ENCODE measurements at places on chromosomes 12 and 14.

DNA sequence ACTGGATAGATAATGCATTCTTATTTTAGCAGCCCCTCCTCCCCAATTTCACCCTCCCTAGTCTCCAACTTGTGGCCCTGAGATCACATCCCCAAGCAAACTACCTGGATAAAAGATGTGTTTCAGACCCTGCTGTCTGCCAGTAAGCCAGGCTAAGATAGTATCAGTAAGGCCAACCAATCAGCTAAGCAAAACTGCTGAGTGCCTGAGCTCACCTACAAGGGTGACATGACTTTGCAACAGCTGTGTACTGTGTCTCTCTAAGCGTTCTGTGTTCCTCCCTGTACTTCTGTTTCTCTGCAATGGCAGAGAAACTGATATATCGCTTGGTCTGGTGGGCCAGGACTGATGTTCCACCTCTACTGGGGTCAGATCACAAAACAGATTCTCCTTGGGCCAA, 224.9 kb downstream of the BTG1 start:
- DNase-seq: no peak

DNA sequence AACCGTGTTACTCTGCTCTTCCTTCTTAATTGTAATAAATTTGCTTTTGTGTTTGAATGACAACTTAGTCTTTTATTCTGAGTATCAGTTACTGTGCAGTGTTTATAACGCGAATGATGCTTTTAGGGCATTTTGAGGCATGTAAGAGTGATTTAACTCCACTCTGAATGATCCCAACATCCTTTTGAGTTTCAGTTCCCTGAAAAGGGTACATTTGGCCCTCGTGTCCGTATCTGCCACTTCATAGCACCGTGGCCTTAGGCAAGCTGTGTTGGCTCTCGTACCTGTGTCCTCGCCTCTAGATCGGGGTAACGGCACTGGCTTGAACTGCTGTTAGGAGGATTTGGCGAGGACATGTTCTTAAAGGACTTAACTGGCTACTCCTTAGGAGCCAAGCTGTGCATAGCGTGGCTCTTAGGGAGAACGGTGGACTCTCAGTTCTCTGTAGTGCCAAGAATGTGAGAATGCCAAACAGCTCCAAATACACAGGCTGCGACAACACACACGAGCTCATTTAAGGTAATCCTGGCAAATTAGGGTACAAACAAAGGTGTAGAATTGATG, 92.0 kb downstream of the PPP2R5C start:
- DNase-seq: no peak

DNA sequence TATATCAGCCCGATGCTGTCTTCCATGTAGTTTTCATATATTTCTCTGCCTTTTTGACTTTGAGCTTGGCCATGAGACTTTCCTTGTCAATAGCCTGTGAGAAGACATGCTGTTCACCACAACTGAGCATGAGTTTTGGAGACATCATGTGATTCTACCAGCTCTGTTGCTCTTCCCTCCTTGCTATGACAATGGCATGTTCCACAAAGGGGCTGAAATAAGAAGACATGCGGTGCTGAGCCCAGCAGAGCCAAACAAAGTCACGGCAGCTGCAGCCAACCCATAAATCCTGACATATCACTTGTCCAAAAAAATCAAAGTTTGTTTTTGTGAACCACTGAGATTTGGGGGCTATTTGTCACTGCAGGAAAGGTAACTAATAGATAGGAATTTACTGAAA, 343.4 kb upstream of the KITLG start:
- no peak for DNase-seq

DNA sequence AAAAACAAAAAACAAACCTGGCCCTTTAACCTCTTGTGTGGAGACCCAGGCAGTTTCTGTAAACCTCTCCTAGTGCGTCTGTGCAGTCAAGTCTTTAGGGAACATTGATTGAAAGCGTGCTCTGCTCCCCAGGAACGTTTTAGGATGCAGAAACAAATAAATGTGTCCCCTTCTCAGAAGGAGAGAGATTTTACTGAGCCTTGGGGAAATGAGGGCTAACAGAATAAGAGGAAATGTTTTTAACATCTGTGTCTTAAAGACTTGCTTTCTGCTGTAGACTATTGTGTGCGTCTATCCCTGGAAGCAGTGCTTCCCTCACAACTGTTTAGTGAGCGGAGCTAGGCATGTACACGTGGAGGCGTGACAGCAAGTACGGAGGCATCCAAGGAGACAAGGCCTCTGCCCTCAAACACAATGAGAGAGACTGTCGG, 54.3 kb downstream of the TECPR2 start:
- no peak for DNase-seq

DNA sequence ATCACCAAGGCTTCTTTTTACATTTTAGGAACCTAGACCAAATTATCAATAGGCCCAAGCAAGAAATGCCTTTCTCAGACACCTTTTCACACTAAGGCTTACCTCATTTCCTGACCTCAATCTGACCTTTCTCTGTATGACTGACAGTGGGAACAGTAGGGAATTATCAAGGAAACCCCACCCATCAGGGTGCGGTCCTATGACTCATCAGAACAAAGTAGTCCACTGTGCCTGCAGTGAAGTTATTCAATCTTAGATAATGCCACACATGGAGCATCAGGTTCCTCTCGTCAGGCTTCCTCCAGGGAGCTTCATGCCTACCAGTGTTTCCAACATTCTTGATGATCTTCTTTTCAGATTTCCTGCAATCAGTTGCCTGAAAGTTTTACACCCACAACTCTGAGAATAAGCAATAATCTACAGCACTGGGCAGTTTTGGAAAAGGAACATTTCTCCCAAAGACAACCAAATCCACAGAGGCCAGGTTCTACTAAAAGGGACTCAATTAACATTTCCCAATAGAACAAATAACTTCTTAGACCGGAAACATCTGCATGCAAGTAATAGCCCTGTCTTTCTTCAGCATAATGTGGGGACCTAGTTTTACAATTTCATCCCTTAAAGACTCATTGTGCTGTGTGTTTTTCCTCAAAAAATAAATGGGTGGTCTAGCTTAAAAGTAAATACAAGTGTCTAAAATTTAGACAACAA, 35.9 kb upstream of the TMTC2 start:
- DNase-seq: peak; percentile 48

- DNase-seq: peak; percentile 86
These were observed 42.2 kb upstream of the ATP23 start for GRCh38 chr12:57899010-57899662.

DNA sequence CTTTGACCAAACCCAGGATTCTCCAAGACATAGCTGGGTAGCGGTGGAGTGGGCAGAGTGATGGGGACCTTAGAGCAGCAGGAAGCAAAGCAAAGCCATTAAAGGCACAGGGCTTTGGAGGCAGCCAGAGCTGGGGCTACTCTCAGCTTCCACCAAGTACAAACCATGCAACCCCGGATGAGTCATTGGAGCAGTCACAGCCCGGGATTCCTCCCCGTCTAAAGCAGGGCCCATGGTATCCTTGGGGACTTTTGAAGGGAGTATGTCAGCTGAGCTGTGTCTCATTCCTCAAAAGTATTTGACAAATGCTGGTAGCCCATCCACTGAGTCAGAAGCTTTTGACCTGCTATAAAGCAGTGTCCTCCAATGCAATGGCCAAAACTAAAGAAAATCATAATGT, 9.7 kb upstream of the IFI27 start:
- DNase-seq: no peak

- DNase-seq: no peak
These were observed 20.7 kb upstream of the SDR39U1 start for GRCh38 chr14:24463017-24463883.

DNA sequence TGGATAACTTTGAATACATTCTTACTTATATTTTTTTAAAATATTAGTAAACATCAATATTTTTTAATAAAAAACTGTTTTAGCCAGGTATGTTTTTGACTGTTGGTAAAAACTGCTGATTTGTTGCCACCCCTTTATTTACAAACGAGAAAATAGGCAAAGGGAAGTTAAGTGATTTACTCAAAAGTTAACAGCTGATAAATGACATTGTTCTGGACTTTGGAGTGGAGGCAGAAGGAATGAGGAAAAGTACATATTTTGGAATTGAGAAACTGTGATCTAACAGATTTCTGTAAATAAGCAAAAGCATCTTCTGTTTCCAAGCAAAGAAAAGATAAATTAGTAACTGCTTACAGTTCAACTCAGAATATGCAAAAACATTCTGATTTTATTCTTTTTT, 4.5 kb downstream of the AP5M1 start:
- DNase-seq: no peak

DNA sequence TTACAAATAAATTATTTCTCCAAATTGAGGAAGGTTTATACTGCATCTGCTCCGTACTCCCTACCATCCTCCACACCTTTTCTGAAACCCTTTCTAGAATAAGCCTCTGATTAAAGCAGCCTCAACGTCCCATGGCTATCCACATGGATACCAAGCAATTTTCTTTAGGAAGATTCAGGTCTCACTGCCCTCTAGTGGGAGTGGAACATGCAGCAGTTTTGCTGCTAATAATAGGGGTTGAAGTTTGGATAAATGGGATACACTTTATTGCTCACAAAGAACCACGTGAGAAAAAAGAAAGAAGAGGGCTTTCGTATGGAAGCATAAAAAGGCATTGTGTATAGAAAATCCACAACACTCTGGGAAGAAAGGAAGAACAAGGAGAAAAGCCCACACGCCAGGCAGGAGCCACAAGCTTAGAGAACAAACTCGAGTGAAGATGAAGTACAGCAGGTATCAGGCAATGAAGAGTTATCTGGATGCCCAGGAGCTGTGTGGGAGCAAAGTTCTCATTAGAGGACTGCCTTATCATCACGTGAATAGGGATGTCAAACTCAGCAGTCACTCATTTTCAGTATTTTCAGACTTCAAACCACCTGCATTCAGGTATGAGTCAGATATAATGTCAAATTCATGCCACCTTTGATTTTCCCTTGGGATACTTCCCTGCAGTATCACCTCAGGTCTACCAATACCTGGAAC, 45.8 kb downstream of the CCER1 start:
- DNase-seq: no peak

GRCh38 chr14:97977651-97978261, 1180.6 kb downstream of the VRK1 start:
- DNase-seq: peak; percentile 72

DNA sequence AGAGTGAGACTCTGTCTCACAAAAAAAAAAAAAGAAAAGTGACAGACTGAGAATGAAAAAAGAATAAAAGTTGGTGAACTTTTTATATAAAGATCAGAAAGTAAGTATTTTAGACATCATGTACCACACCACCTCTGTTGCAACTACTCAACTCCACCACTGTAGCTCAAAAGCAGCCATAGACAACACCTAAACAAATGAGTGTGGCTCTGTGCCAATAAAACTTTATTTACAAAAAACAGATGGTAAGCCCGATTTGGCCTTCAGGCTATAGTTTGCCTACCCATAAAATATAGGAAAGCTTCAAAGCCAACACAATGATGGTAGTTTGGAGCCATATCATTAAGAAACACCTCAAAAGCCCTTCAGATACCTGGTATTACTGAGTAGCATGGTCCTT, 154.5 kb upstream of the FOXN3 start:
- DNase-seq: no peak

- DNase-seq: no peak
These were observed 2.6 kb upstream of the PRKAB1 start for GRCh38 chr12:119665164-119665929.
